ENCODE measurements at places on chromosomes 3 and 15. TPM values are rescaled to one million over a fixed set of nuclear protein-coding genes. Genes with fewer than 3 reads are reported as not detected.

The VWA5B2 gene
- total RNA-seq, result not detected

The PRSS50 gene
- total RNA-seq, result not detected

The PLA1A gene
- 0.41 TPM for total RNA-seq

The ZNF639 gene
- 30.5 TPM for total RNA-seq

The SPINK8 gene
- total RNA-seq, result not detected

The CGNL1 gene
- not detected for total RNA-seq

The MYLK gene
- not detected for total RNA-seq

The GABRR3 gene
- total RNA-seq, result not detected

The GMPPB gene
- total RNA-seq, result 62.8 TPM

The CPN2 gene
- not detected for total RNA-seq

The RASL12 gene
- not detected for total RNA-seq

Measured in T-helper 1 cell treated with Interleukin-12 subunit alpha and Interleukin-12 subunit beta and Interleukin-4 antibody, amounts not matched to agents 30 ng/mL and 1 ng/mL, for 36 hours (primary cell).